ENCODE measurements at places on chromosomes 12 and 14.

DNA sequence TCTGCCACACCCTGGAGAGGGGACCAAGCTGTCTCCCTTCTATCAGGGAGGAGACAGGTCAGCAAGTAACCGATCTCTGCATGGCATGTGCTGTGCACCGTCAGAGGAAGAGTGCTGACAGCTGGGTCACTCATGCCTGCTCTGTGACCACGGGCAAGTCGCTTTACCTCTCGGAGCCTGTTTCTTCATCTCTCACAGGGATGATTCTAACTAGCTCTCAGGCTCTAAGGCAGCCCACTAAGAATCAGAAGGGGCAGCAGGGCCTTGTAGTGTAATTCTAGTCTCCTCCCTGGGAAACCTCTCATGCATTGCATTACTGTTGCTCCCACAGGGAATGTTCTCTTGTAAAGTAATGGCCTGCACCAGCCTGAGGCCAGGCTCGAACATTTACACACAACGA, 11.9 kb downstream of the CD9 start:
- no peak for DNase-seq

DNA sequence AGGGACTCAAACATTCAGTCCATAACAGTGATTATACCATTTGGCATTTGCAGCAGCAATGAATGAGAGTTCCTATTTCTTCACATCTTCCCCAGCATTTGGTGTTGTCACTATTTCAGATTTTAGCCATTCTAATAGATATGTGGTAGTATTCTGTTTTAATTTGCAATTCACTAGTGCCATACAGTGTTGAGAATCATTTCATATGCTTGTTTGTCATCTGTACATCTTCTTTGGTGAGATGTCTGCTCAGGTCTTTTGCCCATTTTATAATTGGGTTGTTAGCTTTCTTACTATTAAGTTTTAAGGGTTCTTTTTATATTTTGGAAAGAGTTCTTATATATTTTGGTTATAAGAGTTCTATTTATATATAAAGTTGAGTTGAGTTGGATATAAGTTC, 276.5 kb downstream of the FUT8 start:
- no peak for DNase-seq

DNA sequence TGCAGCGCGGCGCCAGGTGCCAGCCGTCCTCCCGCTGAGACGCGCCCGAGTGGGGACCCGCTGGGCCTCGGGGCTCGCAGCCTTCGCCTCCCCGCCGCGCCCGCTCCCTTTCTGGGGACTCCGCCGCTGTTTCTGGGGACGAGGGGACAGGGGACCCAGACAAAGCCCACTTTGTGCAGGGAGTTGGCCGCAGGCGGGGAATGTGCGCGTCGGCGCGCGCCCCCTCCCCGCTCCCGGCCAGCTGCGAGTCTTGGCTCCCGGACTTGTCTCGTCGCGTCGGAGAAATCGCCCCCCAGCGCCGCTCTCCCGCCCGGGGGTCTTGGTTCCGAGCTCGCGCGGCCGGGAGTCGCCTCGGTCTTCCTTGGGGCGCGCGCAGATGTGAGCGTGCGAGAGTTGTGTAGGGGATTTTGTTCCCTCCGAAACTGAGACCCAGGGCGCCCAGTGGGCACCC, 717 bp downstream of the VASH1 start:
- no peak for DNase-seq

GRCh38 chr12:98656289-98657101, 11.4 kb downstream of the APAF1 start:
- DNase-seq: no peak

GRCh38 chr14:85527006-85527405, 2.9 kb upstream of the FLRT2 start:
- no peak for DNase-seq

DNA sequence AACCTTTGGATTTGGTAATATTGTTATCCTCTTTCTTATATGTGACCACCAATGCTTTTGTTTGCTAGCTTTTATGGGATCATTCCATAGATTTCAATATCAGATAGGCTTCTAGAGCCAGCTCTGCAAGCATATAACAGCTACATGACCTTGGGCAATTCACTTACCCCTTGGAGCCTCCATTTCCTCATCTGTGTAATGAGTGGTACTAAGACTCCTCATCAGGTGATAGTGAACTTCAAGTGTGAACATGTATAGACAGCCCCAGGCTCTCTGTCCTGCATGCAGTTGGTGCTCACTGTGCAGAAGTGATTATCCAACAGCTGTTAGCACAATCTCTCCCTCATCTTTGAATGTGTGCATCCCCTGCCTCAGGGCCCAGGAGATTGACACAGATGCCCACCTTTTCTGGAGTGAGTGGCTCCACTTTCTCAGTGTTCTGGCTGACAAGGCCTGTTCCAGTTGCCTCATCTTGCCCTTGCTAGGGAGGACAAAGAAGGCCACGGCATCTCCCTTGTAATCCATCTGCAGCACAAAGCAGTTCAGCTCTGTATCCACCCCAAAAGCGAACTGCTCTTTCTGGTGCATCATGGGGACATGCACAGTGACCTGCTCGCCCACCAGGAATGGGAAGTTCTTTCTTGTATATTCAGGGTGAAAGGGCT, 9.2 kb downstream of the SERPINA9 start:
- DNase-seq: no peak

GRCh38 chr12:87233671-87234070, 795.5 kb downstream of the C12orf50 start:
- DNase-seq: no peak

GRCh38 chr12:115864396-115864795, 413.1 kb downstream of the MED13L start:
- DNase-seq: no peak

GRCh38 chr14:37625597-37626595, 30.5 kb downstream of the TTC6 start:
- DNase-seq: no peak
